ENCODE measurements at places on chromosomes 12 and 14. TPM values are rescaled to one million over a fixed set of nuclear protein-coding genes. Genes with fewer than 3 reads are reported as not detected.

Gene KIAA0586
- total RNA-seq = 27.7 TPM

Gene GARIN6
- not detected for total RNA-seq

Gene LBHD2
- total RNA-seq = 3.0 TPM

Gene GALNT9
- 80.5 TPM for total RNA-seq

Gene CD163L1
- 9.7 TPM for total RNA-seq

Gene KRT6B
- not detected for total RNA-seq

Gene KRT81
- total RNA-seq = 0.94 TPM

Gene NID2
- total RNA-seq = 1.9 TPM

Gene FGF6
- not detected for total RNA-seq
